ENCODE measurements at places on chromosomes 6 and 20.
A peak's percentile ranks its signal among the peaks of the same experiment; 100 is the strongest.

GRCh38 chr6:131134980-131135243 is 355 bp upstream of the AKAP7 start:
- DNase-seq, result no peak

GRCh38 chr20:5841522-5841921 is 91.3 kb downstream of the SHLD1 start:
- DNase-seq, result no peak

- DNase-seq, result no peak
Measured at GRCh38 chr6:15595461-15596173, 67.2 kb downstream of the DTNBP1 start.

- DNase-seq, result peak; percentile 79
Measured at GRCh38 chr6:12008366-12009179, 3.5 kb upstream of the HIVEP1 start.

DNA sequence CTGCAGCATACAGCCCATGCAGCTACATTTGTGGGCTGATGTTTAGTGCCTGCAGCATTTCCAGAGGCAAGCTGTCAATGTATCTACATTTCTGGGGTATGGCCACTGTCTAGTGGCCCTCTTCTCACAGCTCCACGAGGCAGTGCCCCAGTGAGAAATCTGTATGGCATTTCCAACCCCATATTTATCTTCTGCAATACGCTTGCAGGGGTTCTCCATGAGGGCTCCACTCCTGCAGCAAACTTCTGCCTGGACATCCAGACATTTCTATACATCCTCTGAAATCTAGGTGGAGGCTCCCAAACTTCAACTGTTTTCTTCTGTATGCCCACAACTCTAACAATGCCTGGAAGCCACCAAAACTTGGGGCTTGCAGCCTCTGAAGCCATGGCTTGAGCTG is 502.3 kb downstream of the C6orf118 start:
- no peak for DNase-seq

DNA sequence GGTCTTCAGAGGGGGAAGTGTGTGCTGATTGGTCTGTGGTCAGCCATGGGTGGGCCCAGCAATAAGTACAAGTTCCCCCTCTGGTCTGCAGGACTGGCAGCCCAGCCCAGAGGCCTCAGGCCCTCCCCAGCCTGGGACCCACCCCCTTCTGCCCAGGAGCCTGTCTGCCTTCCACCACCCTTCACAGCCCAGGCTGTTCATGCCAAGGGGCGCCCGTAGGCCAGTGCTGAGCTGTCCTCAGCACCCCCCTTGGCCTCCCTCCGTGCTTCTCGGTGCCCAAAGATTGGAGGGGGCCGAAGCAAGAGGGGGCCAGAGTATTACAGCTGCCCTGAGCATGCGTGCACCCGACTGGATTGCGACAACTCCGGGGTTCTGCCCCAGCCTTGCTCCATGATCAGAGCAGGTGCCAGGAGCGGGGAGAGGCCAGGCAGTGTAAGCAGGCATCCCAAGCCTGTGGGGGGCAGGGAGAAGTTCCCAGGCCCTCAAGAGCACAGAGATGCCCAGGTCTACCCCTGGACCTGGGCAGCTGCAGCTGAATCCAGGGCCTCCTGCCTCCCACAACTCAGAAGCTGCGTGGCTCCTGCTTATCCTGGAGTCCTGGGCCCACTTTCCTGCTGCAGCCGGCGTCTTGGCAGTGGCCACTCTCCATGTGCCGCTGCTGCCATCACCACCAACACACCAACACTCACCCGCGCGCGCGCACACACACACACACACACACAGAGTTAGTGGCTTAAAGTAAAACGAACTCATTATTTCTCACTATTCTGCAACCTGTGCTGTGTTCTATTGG is 33.3 kb downstream of the CST9L start:
- no peak for DNase-seq

GRCh38 chr6:128242765-128243403 is 277.5 kb downstream of the PTPRK start:
- peak; percentile 16 for DNase-seq

- DNase-seq, result no peak
Measured at GRCh38 chr20:15475483-15475882, 1097.8 kb downstream of the KIF16B start.

- DNase-seq, result no peak
Measured at GRCh38 chr6:141666187-141666586, 466.5 kb upstream of the GJE1 start.

DNA sequence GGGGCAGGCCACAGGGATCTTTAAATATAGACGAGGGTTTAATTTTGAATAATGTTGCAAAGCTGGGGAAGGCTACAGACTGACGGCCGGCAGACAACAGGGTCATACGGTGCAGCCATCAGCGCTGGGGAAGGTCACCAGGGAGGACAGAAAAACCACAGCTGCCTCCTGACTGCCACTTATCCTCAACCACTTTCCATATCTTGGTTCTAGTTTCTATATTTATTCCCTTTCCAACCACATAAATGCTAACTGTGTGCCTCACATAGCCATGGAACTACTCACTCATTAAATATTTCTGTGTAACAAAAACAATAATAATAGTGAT is 85.7 kb upstream of the AGPAT4 start:
- DNase-seq, result no peak

- no peak for DNase-seq
Measured at GRCh38 chr6:76481101-76481500, 408.6 kb upstream of the IMPG1 start.

DNA sequence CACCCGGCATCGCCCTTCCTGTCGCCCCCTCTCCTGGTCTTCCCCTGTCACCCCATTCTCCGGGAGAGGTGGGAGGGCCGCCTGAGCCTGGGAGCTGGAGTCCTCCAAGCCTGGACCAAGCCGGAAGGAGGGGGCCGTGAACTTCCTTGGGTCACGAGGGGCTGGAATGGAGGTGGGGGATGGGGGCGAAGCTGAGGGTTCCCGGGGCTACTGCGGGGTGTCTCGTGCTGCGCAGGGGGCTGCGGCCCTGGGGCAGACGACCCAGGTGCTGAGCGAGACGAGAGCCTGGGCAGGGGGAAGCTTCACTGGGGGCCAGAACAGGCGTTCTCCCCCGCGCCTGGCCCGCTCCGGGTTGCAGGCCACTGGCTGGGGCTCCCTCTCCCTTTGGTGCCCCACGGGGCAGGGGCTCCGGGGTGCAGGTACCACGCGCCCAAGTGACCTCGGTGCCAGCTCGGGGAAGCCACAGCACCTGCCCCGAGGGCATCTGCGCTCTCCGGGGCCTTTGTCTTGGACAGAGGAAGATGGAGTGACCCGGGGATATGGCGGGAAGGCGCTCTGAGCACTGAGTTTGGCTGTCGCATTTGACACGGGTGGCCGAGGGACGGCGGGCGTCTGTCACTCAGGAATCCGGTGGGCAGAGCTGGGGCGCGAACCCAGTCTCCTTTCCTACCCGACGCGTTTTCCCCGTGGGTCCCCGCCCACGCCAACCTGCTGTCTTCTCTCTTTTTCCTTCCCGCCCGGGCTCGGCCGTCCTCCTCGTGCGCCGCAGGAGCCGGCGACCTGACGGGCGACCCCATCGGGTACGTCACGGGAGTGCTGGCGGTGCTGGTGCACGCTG is 1.2 kb downstream of the SLC35D3 start:
- DNase-seq, result no peak

DNA sequence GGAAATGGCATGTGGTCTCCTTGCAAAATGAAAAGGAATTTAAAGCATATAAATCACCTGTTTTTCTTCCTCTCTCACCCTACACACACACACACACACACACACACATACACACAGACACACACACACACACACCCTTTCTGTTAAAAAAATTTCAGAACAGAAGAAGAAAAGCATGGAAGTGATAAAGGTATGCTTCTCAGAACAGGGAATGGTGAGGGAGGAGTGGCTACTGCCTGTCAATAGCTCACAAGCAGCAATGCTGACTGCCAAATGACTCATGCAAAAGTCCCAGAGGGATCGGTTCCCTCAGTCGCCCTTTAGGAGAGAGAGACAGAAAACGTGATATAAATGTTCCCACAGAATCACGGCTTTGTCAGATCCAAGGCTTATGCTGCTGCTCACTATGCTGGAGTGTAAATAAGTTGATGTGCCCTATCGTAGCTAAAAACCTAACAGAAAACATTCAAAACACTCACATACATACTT is 102.6 kb downstream of the IBTK start:
- peak; percentile 48 for DNase-seq

DNA sequence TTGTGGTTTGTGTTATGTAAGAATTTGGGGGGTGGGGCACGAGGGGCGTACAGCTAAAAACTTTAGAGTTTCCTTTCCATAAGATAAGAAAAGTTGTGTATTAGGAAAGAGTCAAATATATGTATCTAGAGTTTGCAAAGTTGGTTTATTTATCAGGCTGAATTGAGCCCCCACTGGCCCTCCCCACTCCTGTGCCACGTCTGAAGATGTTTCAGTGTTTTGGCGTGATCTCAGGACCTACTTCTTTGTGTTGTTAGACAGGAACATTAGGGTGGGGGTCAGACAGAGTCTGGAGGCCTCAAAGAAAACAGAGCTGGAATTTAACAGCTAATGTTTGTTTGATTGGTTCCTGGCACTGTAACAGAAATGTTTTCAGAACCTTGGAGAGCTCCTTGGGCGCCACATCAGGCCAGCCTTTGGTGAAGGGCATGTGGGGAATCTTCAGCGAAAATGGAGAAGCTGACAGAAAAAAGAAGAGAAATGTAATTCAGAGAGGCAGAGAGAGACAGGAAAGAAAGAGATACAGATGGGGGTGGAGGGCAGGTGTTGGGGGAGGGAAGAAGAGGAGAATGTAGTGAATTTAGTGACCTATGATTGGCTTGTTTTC is 674 bp downstream of the NRSN1 start:
- DNase-seq, result peak; percentile 16

GRCh38 chr6:88422831-88423230 is 256.7 kb upstream of the CNR1 start:
- DNase-seq, result no peak

GRCh38 chr6:151765444-151765886 is 42.0 kb upstream of the ESR1 start:
- DNase-seq, result peak; percentile 51

- no peak for DNase-seq
Measured at GRCh38 chr6:157358287-157358686, 22.7 kb upstream of the ZDHHC14 start.

DNA sequence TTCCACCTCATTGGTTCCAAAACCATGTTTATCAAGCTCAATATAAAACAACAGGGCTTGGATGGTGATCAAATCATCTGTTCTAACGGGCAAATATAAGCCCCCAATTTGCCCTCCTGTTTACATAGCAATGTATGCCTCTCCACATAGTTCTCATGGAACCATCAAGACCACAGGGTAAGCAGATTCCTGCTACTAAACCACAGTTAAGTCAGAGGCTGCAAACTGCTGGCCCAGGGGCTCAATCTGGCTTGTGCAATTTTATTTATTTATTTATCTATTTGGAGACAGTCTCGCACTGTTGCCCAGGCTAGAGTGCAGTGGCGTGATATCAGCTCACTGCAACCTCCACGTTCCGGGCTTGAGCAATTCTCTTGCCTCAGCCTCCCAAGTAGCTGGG is 18.9 kb upstream of the MTHFD1L start:
- no peak for DNase-seq

All from hepatic stellate cell (primary cell).